ENCODE measurements at places on chromosomes 5 and 9.

- DNase-seq = no peak
Observed at GRCh38 chr5:149216496-149216895, 55.2 kb upstream of the AFAP1L1 start.

DNA sequence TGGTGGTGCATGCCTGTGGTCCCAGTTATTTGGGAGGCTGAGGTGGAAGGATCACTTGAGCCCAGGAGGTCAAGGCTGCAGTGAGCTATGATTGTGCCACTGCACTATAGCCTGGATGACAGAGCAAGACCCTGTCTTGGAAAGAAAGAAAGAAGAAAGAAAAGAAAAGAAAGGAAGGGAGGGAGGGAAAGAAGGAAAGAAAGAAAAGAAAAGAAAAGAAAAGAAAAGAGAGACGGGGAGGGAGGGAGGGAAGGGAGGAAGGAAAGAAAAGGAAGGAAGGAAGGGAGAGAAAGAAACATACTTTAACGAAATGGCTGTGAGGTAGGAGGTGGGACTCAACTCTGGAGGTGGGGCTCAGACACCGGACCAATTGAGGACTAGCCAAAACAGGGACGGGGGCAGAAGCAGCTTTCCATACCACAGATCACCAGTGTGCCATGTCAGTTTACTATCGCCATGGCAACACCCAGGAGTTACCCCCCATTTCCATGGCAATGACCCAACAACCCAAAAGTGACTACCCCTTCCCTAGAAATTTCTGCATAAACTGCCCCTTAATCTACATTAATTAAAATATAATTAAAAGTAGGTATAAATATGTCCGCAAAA is 21.3 kb downstream of the PTGES start:
- DNase-seq = no peak

DNA sequence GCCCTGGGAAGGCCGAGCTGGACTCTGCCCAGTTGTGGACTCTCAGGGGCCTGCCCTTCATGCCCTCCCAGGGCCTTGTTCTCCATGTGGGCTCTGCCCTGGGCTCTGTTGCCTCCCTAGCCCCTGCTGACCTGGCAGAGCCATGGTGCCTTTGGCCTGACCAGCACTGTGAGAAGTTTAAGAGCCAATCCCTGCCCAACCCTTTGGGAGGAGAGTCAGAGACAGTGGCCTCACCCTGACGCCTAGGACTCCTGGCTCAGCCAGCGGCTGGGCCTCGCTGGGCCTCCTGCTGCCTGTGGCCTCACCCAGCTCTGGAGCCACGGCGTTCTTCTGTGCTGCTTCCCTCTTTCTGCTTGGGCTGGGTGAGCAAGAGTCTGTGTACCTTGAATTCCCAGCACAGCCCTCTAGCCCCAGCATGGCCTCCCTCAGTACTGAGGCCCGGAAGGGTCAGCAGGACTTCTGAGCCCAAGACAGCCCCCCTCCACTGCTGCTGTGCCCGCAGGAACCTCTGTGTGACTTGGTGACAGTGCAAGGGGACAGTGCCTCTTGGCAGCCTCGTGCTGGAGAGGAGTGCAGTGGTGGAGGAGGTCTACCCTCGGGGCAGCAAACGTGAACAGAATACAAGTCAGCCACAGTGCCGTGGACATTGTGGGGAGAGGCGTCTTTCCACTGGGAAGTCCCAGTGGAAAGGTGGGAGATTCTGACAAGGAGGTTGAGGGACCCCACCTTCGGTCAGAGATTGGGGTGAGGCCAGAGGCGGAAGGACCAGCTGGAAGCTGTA is 97.4 kb downstream of the CACNA1B start:
- no peak for DNase-seq

DNA sequence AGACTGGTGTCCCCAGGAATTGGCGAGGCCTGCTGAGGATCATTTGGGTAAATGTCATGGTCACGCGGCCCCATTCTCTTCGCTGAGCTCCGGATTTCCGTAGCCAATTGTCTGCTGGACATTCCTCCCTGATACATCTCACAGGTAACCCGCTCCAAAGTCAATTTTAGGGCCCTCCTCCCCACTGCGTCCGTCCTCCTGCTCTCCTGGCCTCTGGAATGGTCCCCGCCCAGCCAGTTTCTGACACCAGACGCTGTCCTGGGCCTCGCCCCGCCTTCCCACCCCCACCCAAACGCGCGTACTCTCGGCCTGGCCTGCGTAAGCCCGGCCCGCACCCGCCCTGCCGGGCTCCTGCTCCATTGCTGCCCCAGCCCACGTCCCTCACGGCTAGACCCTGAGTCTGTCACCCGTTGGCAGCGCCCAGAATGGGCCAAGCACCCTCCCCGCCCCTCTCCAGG is 202.0 kb downstream of the AUH start:
- no peak for DNase-seq

DNA sequence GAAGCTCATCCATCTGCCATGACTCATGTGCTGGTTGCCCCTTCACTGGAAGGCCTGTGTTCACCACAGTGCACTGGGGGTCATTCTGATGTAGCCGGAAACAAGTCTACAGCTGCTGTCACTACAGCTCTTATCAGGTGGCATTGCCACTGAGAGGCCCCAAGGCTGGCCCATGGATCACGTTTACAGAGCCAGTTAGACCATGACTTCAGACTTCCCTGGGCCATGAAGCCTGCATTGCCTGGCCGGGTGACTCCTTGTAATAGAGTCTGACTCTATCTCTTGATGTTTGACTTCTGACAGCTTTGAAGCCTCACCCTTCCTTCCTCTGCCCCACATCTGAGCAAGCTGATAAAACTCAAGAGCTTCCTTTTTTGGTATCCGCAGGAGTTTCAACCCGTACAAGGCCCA is 473.5 kb upstream of the DAP start:
- DNase-seq = no peak

DNA sequence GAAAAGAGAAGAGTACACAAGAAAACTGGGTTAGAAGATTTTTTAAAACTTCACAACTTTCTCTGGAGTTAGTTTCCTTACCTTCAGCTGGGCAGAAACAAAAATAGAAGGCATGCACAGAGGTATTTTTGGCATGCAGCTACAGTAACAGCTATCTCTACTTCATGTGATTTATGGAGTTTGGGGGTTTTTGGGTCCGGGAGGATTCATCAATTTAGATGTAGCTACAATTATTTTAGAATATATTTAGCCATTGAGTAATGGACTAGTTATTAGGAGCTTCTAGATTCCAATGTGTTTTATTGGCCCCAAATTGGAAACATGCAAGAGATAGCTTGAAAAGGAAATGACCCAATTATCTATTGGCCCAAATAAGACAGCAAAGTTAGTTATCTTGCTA is 91.6 kb upstream of the TNFAIP8 start:
- DNase-seq = no peak

DNA sequence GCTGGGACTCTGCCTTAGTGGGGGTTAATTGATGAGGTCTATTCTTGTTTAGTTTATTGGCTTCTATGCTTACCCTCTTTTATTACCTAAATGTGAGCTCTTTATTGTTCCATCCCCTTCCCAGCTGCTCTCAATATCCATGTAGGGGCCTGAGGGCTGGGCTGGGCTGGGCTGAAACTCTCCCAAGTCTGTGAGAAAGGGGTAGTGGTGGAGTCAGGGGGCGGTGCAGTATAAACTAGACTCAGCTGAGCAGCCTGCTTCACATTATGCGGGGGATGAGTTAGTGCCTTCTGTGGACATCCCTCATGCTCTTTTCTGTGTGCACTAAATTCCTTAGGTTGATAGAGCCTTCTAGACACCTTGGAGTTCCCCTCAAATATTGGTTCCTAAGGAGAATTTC is 451.8 kb upstream of the PTGER4 start:
- no peak for DNase-seq

GRCh38 chr9:13548535-13548934 is 269.0 kb upstream of the MPDZ start:
- DNase-seq = no peak

DNA sequence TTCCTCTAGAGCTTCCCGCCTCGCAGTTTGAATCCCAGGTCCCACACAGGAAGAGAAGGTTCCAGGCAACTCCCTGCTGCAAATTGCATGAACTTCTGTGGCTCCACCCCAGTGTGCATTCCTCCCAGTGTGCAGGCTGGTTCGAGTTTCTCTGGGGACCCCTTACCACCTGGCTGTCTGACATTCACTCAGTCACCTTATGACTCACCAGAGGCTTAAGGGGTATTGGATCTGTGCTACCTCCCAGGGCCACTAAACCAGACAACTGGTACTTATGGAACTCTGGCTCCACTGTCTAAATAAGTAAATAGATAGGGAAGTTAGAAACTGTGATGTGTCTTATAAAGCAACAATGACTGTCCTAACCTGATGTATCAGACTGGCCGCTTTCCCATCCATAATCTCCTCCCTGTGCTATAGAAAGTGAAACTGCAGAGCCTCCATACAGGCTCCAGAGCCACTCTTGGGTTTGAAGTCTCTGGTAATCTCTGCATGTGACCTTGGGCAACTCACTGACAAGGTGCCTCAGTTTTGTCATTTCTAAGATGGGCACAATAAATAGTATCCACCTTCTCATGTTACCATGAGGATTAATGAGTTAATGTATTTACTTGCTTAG is 720.6 kb downstream of the SEMA5A start:
- DNase-seq = no peak

GRCh38 chr5:77152441-77152840 is 58.0 kb upstream of the PDE8B start:
- no peak for DNase-seq

DNA sequence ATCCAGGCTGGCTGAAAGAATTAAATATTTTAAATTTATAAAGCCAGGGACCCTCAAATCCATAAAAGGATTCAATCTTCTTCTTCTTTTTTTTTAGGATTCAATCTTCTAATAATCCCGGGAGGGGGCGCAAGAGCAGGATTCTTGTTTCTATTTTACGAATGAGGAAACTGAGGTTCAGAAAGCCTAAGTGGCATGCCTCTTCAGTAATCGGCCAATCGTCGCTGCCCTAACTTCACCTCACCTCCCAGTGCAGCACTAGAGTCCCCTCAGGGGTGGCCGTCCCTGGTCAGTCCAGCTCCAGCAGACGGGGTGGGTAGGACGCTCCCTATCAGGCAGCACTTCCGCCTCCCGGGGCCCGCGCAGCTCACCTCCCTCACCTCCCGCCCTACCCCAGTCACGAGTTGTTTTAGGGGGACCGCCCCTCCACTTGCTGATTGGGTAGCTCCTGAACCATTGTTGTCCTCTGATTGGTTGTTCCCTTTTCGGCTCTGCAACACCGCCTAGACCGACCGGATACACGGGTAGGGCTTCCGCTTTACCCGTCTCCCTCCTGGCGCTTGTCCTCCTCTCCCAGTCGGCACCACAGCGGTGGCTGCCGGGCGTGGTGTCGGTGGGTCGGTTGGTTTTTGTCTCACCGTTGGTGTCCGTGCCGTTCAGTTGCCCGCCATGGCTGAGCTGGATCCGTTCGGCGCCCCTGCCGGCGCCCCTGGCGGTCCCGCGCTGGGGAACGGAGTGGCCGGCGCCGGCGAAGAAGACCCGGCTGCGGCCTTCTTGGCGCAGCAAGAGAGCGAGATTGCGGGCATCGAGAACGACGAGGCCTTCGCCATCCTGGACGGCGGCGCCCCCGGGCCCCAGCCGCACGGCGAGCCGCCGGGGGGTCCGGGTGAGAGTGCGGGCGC is at the start of gene CLTA:
TSS of gene CLTA (plus strand) at position 534 of the 902 bp plus-strand sequence. CDS start at position 670, 136 bp downstream.
- peak; percentile 95 for DNase-seq

DNA sequence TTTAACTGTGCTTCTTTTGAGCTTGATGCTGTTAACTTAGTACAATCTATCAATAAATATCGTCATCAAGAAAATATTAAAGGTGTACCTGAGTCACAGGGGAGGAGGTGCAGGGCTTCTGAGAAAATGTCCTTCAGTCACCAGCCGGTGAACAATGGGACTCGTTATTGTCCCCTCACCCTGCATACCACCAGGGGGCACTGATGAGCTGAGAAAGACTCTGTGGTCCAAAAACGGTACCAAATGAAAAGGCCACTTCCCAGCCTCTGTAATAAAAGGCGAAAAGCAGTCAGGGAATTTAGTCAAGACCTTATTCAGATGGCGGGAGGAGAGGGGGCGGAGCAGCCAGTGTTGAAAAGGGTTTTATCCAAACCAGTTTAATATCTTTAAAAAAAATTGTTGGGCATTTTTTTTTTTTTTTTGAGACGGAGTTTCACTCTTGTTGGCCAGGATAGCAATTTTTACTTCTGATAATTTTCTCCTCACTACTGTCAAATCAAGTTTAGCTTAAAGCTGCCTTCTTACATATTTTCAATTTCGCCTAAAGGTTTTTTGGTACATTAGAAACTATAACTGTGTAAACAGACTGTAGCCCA is 271.9 kb upstream of the ADAMTS16 start:
- DNase-seq = peak; percentile 54

DNA sequence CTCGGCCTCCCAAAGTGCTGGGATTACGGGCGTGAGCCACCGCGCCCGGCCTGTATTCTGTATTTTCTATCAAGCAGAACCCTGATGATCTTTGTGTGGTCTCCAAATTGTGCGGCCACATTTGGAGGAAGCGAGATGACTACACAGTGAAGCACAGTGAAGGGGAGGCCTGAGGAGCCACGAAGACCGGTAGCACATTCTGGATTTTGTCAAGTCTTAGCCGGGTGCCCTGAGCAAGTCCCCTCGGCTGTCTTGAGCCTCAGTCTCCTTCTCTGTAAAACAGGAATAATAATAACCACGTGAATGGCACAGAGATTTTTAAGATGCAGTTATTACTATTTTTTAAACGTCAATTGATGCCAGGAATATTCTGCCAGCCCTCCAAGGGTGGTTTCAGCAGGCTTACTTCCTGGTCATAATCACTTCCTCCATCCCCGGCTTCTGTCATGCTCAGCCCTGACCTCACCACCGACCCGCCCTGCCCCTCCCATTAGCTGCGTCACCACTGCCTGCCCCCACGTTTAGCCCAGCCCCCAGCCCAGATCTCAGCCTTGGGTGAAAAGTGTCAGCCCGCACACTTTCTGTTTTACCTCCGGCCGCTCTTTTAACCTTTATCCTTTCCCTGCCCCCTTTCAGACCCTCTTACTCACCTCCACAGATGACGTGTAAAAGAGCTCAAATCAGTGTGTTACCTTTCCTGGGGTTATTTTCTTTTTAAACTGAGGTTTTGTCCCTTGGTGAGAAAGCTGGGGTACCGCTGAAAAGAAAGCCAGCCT is 27.0 kb upstream of the ERGIC1 start:
- DNase-seq = peak; percentile 90

DNA sequence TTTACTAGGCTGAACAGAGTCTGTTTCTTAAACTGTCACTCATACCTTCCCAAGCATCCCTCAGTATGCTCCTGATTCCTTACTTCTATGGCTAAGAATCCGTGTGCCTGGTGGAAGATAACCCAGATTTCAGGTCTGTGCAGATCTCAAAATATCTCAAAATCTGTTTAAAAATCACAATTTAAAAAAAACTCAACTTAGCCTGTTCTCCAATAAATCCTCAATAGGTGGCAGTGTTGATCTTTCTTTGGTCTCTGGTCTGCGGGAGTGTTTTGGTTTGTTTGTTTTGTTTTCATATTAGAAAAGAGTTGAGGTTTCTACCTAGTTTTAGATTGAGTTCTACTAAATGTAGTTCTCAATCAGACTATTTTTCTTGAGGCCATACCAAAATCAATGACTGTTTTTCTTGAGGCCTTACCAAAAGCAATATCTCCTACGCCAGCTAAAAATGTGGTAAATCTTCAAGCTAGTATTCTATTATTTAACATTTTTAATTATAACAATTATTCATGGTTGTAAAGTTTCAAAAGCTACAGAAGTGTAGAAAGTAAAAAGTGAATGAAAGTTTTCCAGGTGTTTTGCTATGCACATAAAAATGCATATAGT is 57.9 kb downstream of the TGFBR1 start:
- DNase-seq = peak; percentile 19

GRCh38 chr9:8781458-8781857 is 981.9 kb upstream of the DMAC1 start:
- no peak for DNase-seq

GRCh38 chr5:155943516-155944407 is 383.2 kb upstream of the SGCD start:
- peak; percentile 35 for DNase-seq

All from activated T-cell treated with anti-CD3 and anti-CD28 coated beads, Interleukin-2, amount 50 U/mL, for 72 hours (primary cell).